Ecto neural progenitor cell (in vitro differentiated cells): ENCODE measurements at places on chromosomes 3 and 15.

GRCh38 chr3:46717447-46718231, at the start of gene PRSS50:
PRSS50 (minus strand) TSS chr3:46717869; CDS start chr3:46717824, 45 bp downstream.
- peak; percentile 53 for DNase-seq

GRCh38 chr15:64961013-64961412, 28.7 kb downstream of the SPG21 start:
- DNase-seq = no peak

DNA sequence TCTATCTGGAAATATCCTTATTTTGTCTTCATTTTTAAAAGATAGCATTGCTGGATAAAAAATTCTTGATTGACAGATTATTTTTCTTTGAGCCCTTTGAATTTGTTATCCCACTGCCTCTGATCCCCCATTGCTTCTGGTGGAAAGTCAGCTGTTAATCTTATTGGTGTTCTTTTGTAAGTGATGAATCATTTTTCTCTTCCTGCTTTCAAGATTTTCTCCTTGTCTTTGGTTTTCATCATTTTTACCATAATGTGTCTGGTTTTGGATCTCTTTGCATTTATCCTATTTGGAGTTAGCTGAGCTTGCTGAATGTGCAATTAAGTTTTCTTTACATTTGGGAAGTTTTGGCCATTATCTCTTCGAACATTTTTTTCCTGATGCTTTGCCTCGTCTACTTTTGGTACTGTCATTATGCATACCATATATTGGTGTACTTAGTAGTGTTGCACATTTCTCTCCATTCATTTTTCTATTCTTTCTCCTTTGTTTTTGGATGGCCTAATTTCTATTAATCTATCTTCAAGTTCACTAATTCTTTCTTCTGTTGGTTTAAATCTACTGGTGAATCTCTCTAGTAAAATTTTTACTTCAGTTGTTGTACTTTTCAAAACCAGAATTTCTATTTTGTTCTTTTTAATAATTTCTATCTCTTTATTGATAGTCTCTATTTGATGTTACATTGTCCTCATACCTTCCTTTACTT, 440.0 kb upstream of the PROK2 start:
- no peak for DNase-seq

- DNase-seq = peak; percentile 85
These were observed at the start of gene MAP6D1 for GRCh38 chr3:183825456-183826161. MAP6D1 (minus strand) TSS chr3:183825577; CDS start chr3:183825547, 30 bp downstream.

GRCh38 chr3:109731639-109732473, 394.5 kb upstream of the DPPA4 start:
- DNase-seq = no peak

DNA sequence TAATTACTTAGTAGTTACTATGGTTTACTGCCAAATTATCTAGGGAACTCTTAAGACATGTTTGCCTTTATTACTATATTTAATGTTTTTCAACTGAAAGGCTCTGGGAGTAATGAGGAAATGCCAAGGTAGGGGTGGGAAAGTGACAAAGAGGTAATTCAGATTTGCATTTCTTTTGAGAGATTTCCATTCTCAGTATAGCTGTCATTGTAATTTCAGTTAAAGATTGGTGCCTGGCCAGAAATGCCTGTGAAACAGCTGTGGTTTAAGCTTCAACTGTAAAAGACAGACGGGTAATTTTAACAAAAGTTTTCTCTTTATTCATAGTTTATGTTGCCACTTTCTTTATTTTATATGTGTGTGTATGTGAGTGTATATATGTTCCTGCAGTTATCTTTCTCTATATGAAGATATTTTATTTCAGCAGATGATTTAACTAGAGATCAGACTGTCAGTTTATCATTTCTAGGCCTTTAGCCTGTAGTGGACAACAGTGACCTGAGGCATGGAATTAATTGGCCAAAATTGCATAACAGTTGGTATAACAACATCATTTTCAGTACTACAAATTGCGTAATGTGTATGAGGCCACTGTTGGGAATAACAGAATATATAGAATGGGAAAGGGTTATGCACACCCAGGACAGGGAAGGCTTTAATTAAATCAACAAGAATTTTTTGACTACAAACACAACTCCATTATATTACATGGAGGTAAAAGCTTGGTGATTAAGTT, 119.0 kb downstream of the BBX start:
- no peak for DNase-seq

DNA sequence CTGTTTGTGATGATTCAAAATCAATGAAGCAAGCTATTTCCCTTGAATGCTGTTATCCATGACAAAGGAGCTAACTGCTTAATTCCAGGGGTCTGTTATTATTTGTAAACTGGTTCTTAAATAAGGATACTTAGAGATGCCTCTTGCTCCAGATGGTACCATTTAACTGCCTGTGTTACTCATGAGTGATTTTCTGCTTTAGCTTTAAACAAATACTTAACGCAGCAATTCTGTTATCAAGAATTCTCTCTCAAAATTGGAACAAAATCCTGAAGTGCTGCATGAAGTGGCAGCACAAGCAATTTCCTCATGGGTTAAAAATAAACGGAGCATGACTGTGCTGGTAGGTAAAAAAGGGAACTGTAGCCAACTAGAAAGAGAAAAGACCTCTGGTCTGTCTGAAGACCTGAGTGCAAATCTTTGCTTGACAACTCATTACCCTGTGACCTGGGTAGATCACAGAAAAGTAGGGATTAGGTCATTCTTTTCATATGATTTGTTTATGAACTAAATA, 62.5 kb upstream of the GBE1 start:
- no peak for DNase-seq

DNA sequence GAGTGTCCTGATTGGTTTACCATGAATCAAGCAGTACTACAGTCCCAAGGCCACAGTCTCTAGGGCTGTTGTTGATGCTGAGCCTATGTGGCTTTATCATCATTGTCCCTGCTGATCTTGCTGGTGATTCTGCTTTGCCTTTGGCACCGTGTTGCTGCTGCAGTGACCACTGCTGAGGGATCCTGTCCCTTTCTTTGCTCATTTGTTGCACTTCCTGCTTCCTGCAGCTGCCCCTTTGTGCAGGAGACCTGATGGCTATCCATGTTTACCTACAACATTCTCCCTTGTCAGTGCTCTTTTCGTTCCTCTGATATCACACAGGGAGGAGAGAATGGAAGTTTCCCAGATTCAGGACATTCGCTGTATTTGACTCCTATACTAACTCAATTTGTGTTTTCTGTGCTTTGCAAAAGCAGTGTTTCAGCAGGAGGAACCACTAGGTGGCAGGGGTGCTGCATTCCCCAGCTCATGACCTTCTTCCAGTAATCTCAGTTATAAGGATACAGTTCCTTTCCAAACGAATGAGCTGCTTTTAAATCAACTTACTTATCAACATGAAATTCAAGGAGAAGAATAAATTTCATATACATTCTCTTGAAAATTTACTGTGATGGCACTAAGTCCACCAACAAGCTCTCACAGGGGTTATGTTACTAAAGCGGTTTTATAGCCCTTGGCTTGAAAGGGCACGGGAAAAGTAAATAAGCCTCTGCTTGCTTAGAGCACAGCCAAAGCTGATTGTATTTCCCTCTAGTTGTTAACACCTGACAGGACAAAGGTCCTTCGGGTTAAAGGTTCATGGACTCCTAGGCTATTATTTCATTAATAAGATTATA, 9.7 kb upstream of the THUMPD3 start:
- peak; percentile 66 for DNase-seq

DNA sequence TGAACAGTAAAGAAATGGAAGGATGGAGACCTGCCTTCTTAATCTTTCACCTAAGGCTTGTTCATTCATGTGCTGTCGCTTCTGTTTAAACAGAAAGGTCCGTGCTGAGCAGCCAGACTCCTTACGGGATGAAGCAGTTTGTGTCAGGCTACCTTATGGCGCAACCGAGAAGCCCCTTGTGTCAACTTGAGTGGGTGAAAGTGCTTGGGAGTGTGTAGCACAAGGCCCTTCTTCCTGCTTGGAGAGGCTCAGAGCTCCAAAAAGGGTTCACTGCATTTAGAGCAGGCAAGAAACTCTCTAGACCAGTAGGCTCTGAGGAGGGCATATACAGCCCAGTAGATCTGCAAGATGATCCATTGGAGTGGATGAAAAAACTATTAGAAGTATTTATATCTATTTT, 16.0 kb downstream of the CAPN3 start:
- DNase-seq = no peak

DNA sequence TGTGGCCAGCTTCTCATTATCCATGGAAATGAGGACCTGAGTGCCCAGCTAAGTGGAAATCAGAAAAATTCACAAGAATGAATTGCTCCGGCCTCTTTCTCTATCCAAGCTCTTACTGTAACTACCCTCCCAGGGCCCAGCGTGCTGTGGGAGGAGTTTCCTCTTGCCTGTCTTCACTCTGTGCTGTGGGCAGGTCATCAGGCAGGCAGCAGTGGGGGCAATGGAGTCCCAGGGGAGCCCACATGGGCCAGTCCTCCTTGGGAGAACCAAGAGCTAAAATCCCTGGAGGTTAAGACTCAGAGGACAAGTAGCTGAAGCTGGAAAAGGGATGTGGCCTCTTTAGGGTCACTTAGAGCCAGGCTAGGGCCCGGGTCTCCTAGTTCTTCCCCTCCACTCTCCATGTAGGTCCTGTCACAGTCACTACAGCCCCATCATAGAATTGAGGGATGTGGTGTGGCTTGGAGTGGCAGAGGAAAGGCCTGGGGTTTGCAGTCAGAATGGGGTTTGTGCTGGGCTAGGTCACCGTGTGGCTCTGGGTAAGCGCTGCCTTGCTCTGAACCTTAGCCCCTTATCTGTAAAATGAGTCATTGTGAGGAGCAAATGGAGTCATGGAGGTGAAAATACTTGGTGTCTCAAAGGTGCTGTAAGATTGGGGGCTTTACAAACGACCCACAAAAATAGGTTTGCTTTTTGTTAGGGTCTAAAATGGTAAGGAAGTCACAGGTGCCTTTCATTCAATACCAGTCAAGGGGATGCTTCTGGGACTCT, 3.7 kb downstream of the GASK1A start:
- no peak for DNase-seq

GRCh38 chr15:86139828-86140227, 60.2 kb downstream of the AGBL1 start:
- DNase-seq = no peak

- DNase-seq = peak; percentile 81
These were observed at the start of gene NT5DC2 for GRCh38 chr3:52533623-52534280. NT5DC2 (minus strand) TSS chr3:52533857; CDS start chr3:52533737, 120 bp downstream.

- no peak for DNase-seq
These were observed 127.2 kb downstream of the GHSR start for GRCh38 chr3:172321035-172321434.

DNA sequence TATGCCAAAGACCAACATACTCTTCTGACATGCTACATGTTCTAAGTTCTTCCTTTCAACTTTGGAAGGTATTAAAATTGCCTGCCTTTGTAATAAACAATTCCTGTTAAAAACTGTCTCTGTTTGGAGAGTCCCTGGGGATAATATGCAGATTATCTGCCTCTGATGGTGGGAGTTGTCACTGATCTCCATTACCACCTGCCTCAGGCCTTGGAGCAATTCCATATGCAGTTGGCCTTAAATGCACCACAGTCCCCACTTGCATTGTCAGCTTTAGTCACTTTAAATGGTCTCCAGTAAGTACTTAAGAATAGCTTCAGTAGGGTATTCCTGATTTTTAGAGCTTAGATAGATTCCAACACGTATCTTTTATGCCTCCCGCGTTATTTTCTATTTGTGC, 121.1 kb upstream of the GOLIM4 start:
- no peak for DNase-seq

GRCh38 chr3:27680517-27681246, 41.4 kb downstream of the EOMES start:
- DNase-seq = peak; percentile 50

GRCh38 chr3:48236531-48236930, 4.4 kb upstream of the ZNF589 start:
- DNase-seq = no peak

GRCh38 chr3:49020330-49021212, 1.4 kb upstream of the NDUFAF3 start:
- DNase-seq = peak; percentile 69

GRCh38 chr15:65530318-65531111, at the start of gene HACD3:
HACD3 (plus strand) TSS chr15:65530463; CDS start chr15:65530632, 169 bp downstream.
- peak; percentile 93 for DNase-seq

DNA sequence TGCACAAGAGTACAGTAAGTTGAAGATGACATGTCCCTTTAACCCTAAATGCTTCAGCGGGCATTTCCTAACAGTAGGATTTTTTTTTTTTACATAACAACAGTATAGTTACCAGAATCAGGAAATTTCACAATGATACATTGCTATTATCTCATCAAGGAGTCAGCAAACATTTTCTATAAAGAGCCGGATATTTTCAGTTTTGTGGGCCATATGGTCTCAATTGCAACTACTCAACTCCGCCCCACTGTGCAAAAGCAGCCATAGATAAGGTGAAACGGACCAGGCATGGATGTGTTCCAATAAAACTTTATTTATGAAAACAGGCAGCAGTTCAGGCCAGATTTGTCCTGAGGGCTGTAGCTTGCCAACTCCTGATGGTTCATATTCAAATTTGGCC, 130.6 kb downstream of the SMAD6 start:
- DNase-seq = no peak

DNA sequence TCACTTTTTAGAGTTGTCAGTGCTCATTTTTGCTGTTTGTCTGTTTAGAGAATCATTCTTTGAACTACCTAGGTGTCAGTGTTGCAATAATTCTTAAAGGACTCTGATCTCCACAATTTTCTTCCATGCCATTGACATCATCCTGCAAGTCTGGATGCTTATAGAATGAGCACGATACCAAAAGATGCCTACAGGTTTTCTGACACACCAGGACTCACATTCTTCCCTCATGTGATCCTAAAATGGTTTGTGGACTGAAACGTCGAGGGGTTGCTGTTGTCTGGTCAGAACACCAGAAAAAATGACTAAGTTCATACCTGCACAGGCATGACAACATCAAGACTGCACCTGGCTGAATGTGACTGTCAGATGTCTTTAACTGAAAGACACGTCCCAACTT, 95.9 kb downstream of the SEMA5B start:
- DNase-seq = no peak

DNA sequence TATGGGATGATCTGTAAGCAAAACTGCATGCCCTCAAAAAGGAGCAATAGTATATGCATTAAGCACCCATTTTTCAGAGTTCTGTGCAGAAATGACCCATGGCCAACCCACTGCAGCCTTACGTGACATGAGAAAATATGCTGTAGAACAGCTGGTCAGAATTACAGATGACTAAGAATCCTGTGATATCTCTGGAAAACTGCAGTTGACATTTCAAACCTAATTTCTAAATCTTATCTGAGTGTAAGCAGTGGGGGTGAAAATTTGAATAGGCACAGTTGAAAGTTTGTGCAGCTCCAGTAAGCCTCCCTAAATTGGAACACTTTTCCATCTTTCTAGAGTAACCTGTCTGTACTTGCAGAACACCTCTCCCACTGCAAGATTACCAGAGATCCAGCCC, 28.7 kb upstream of the COL6A6 start:
- no peak for DNase-seq
